Activated CD8-positive, alpha-beta T cell treated with anti-CD3 and anti-CD28 coated beads, Interleukin-2, amount 10 ng/mL, durations not matched to agents 7 days and 5 days (primary cell): ENCODE measurements at places on chromosomes 1 and 21. TPM values are rescaled to one million over a fixed set of nuclear protein-coding genes. Genes with fewer than 3 reads are reported as not detected.

DNA sequence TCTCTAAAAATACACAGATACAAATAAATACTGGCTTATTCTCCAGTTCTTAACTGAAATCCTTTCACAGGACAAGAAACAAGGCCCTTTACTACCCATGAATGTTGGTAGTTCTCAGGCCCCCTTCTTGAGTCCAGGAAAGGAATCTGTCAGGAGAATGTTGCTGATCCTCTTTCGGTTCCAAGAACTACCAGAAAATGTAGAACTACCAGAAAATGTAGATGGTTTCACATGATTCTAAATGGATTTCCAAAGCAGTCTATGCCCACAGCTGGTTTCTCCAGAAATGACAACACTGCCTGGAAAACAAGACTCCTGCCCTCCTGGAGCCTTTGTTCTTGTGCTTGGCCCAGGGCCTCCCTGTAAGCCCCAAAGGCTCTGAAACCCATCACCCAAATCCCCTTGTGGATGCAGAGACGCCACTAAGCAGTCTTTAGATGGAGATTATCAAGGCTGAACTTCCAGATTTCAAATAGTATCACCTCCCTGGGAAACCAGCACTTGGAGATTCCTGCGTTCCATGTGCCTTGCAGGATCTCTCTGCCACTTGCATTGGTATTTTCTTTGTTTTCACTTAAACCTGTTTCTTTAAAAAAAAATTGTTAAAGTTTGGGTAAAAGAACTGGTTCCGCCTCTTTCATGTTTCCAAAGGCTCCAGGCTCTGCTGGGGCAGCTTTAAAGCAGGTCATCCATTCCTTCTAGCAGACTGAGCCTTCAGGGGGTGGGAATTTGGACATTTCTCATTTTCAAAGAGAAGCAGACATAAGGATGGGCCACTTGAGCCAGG is 53.4 kb downstream of the MAN1C1 start:
- DNase-seq: no peak
- peaks cover 35% of the 10 kb centered on the region for H3K27me3 ChIP-seq
- H3K4me3 ChIP-seq: no peak overlapping the region
- H3K27ac ChIP-seq: no peak overlapping the region
- H3K4me1 ChIP-seq: peaks cover 47% of the 10 kb centered on the region

GRCh38 chr1:45815667-45816458 is 12.5 kb downstream of the MAST2 start:
- H3K27ac ChIP-seq: no peak overlapping the region
- H3K36me3 ChIP-seq: peaks cover 27% of the 10 kb centered on the region
- H3K27me3 ChIP-seq: no peaks in the 10 kb centered on the region
- H3K4me1 ChIP-seq: peaks cover 5% of the 10 kb centered on the region
- no peak for DNase-seq

- H3K36me3 ChIP-seq: peaks cover 18% of the 10 kb centered on the region
- DNase-seq: peak; percentile 57
- H3K27ac ChIP-seq: peak overlapping the region; percentile 64
- H3K27me3 ChIP-seq: peaks cover 14% of the 10 kb centered on the region
- H3K4me1 ChIP-seq: peaks cover 37% of the 10 kb centered on the region
- H3K4me3 ChIP-seq: peak overlapping the region; percentile 77
Observed at GRCh38 chr1:9181990-9182783, 52.4 kb upstream of the H6PD start.

DNA sequence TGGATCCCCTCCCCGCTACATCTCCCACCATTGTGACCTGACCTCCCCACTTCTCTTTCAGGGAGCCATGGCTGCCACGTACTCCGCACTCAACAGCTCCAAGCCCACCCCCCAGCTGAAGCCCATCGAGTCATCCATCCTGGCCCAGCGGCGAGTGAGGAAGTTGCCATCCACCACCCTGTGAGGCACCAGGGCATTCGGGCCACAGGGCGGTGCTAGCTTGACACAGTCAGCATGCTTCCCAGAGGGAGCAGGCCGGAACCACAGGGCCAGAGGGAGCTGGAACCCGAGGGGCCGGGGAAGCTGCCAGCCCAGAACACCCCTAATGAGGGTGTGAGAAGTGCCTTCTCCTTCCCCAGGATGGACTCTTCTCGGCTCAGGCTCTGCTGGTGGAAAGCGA is 44.5 kb downstream of the RPS6KA1 start:
- peaks cover 20% of the 10 kb centered on the region for H3K4me1 ChIP-seq
- no peak for DNase-seq
- no peak overlapping the region for H3K4me3 ChIP-seq
- no peak overlapping the region for H3K27ac ChIP-seq
- peaks cover 54% of the 10 kb centered on the region for H3K36me3 ChIP-seq

- H3K4me1 ChIP-seq: no peaks in the 10 kb centered on the region
- no peak overlapping the region for H3K4me3 ChIP-seq
- no peaks in the 10 kb centered on the region for H3K36me3 ChIP-seq
- H3K27ac ChIP-seq: no peak overlapping the region
- DNase-seq: no peak
Observed at GRCh38 chr21:36839123-36839522, 127.3 kb downstream of the HLCS start.

GRCh38 chr1:241813768-241814320 is 34.2 kb upstream of the EXO1 start:
- no peaks in the 10 kb centered on the region for H3K4me1 ChIP-seq
- no peaks in the 10 kb centered on the region for H3K36me3 ChIP-seq
- no peaks in the 10 kb centered on the region for H3K27me3 ChIP-seq

DNA sequence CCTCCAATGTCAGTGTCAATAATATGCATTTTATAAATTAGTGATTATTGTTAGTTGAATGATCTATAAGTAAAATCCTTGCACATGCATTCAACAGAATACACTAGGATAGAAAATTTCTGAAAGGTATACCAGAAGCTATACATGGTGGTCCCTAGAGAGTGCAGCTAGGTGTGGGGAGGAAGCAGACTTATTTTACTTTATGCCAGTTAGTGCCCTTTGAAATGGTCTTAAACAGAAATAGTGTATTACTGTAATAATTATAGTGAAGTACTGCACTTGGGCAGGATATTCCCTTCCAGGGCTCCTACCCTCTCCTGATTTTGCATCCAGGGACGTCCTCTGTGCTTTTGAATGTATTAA is 23.2 kb upstream of the WDR26 start:
- H3K4me3 ChIP-seq: no peak overlapping the region
- H3K27ac ChIP-seq: no peak overlapping the region

DNA sequence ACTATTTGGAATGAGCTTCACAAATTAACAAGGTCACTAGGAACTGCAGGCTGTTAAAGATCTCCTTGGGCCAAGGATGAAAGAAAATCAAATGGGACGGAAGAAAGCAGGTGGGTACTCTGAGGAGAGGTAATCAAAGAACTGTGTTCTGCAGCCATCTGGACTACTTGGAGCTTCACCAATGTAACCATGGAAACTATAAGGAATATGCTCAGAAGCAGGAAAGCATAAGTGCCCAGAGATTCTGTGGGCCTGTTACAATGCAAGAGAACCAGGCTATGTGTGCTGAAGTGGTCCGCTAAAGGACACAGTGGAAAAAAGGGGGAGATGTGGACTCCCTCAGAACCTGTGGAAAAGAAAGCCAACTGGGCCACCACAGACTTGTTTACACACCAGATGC is 238.5 kb downstream of the PTGER3 start:
- H3K4me1 ChIP-seq: no peaks in the 10 kb centered on the region
- no peaks in the 10 kb centered on the region for H3K36me3 ChIP-seq
- no peak overlapping the region for H3K4me3 ChIP-seq
- no peak overlapping the region for H3K27ac ChIP-seq
- H3K27me3 ChIP-seq: no peaks in the 10 kb centered on the region

DNA sequence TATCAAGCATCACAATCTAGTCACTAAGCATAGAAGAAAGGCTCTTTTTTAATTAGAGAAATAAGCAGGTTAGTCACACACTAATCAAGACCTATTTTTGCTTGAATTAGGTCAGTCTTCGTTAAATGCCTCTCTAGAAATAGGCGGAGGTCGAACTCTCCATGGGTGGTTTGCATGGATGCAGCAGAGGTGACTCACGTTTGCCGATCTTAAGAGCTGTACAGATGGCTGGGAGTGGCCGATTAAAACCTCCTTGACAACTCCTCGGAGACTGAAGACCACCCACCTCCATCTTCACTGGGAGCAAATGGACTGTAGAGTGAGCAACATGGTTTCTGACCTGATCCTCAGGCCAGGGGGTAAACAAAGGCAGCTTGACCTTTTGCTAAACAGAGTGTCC is 249.3 kb downstream of the ZNF648 start:
- no peak overlapping the region for H3K27ac ChIP-seq
- peaks cover 2% of the 10 kb centered on the region for H3K27me3 ChIP-seq
- DNase-seq: no peak
- H3K4me3 ChIP-seq: no peak overlapping the region

- H3K27me3 ChIP-seq: peaks cover 67% of the 10 kb centered on the region
- H3K4me3 ChIP-seq: no peak overlapping the region
- H3K27ac ChIP-seq: no peak overlapping the region
- H3K36me3 ChIP-seq: no peaks in the 10 kb centered on the region
- peaks cover 10% of the 10 kb centered on the region for H3K4me1 ChIP-seq
Observed at GRCh38 chr1:211135342-211135950, 1.5 kb upstream of the KCNH1 start.

- H3K4me3 ChIP-seq: no peak overlapping the region
- H3K27me3 ChIP-seq: no peaks in the 10 kb centered on the region
- DNase-seq: no peak
- no peaks in the 10 kb centered on the region for H3K36me3 ChIP-seq
Observed at GRCh38 chr1:184503221-184503749, 116.5 kb downstream of the C1orf21 start.

GRCh38 chr1:164337885-164338284 is 221.1 kb upstream of the PBX1 start:
- no peak overlapping the region for H3K4me3 ChIP-seq
- no peaks in the 10 kb centered on the region for H3K36me3 ChIP-seq
- DNase-seq: no peak

DNA sequence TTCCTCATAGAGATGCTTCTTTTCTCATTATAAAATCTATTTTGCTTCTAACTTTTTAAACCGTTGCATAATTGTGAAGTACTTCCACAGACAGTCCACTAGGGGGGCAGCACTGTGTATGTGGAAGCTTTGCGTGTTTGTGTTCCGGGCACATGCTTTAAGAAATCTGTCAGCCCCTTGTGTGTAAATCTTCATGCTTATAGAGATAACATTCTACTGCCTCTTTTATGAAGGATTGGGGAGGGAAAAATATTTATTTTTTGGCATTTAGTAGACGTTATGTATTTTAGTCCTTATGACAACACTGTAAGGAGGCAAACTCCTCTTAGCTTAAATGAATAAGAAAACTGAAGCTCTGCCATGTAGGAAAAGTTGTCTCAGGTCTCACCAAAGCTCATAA is 157.3 kb upstream of the PTGFR start:
- H3K27me3 ChIP-seq: peaks cover 2% of the 10 kb centered on the region
- no peak overlapping the region for H3K4me3 ChIP-seq
- H3K4me1 ChIP-seq: no peaks in the 10 kb centered on the region
- H3K36me3 ChIP-seq: no peaks in the 10 kb centered on the region

DNA sequence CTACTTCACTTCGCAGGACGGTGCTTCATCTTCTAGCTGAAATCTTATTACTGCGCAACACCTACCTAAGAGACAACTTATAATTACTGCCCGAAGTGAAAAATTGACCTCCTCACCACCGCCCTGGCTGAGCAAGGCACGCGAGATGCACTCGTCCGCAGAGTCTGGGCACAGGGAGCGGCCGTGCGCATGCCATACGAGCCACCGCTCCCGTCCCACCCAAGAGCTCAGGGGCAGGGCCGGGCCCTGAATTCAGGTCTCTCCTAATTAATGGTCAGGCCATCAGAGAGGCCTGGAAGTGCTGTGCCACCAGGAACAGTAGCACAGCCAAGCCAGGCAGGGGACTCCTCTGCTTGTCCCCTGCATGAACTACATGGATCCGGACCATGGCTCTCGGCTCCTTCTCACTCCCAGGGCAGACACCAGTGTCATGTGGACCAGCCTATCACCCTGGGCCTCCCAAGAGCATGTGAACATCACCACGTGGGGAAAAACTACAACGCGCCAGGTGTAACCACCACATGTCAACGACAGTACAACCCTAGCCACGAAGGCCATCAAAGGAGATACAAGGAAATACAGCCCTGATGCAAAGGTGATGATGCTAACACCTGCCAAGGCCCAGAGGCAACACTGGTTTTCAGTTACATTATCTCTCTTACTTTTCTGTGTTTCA is 11.5 kb downstream of the RIPK4 start:
- no peak for DNase-seq
- H3K27ac ChIP-seq: no peak overlapping the region
- peaks cover 5% of the 10 kb centered on the region for H3K4me1 ChIP-seq
- H3K4me3 ChIP-seq: no peak overlapping the region
- peaks cover 6% of the 10 kb centered on the region for H3K27me3 ChIP-seq

GRCh38 chr1:197429372-197429771 is 161.3 kb downstream of the CRB1 start:
- no peaks in the 10 kb centered on the region for H3K27me3 ChIP-seq
- H3K27ac ChIP-seq: no peak overlapping the region
- no peak for DNase-seq
- H3K36me3 ChIP-seq: no peaks in the 10 kb centered on the region
- H3K4me1 ChIP-seq: peaks cover 6% of the 10 kb centered on the region

DNA sequence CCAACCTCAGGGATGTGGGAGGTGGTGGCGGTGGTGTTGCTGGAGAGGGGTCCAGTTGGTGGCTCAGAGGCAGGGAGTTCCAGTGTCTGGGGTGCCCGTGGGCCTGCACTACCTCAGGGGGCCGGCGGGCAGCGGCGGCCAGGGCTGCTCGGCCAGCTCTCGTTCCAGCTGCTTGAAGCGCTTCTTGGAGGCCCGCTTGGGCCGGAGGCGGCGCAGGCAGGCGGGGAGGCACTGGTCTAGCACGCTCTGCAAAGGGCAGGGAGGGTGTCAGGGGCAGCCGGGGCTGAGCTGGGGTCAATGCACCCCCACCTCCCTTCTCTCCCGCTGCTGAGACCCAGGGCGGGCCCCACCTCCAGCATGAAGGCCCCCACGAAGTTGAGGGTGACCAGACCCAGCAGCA is 5.7 kb upstream of the MFAP2 start:
- H3K27ac ChIP-seq: no peak overlapping the region
- H3K36me3 ChIP-seq: peaks cover 4% of the 10 kb centered on the region
- no peak overlapping the region for H3K4me3 ChIP-seq

KIF21B gene
- total RNA-seq: 162 TPM

PDZK1 gene
- 0.34 TPM for total RNA-seq

S100A7 gene
- not detected for total RNA-seq

UBE2U gene
- not detected for total RNA-seq
